K562 (cell line): ENCODE measurements at places on chromosomes 16 and 17. TPM values are rescaled to one million over a fixed set of nuclear protein-coding genes. Genes with fewer than 3 reads are reported as not detected.

Gene HP
- not detected in 2 replicates for polyA plus RNA-seq

Gene TMIGD1
- polyA plus RNA-seq: not detected in 2 replicates

Gene ROGDI
- polyA plus RNA-seq: 36.1 and 37.3 TPM in 2 replicates

Gene CBLN1
- not detected in 2 replicates for polyA plus RNA-seq

Gene TMEM114
- polyA plus RNA-seq: not detected in 2 replicates

Gene SHISA6
- not detected in 2 replicates for polyA plus RNA-seq

Gene MT1E
- polyA plus RNA-seq: 0.81 TPM in 1 of 2 replicates, not detected in the other

Gene PPM1E
- 2.8 and 3.2 TPM in 2 replicates for polyA plus RNA-seq

Gene CLEC19A
- not detected in 2 replicates for polyA plus RNA-seq

Gene PRR14
- polyA plus RNA-seq: 20.5 and 26.7 TPM in 2 replicates

Gene ZACN
- polyA plus RNA-seq: not detected in 2 replicates

Gene NEURL4
- polyA plus RNA-seq: 23.9 and 25.3 TPM in 2 replicates

Gene DLX4
- 0.58 and 1.2 TPM in 2 replicates for polyA plus RNA-seq

Gene TBC1D3E
- polyA plus RNA-seq: 0.20 TPM in 1 of 2 replicates, not detected in the other

Gene CEP131
- polyA plus RNA-seq: 12.4 and 17.1 TPM in 2 replicates

Gene C1QTNF8
- polyA plus RNA-seq: not detected in 2 replicates

Gene RPS6KB1
- 29.2 and 45.8 TPM in 2 replicates for polyA plus RNA-seq

Gene ACADVL
- 376 and 449 TPM in 2 replicates for polyA plus RNA-seq

Gene KRT35
- polyA plus RNA-seq: not detected in 2 replicates

Gene TVP23A
- polyA plus RNA-seq: 0.12 TPM in 1 of 2 replicates, not detected in the other

Gene RND2
- polyA plus RNA-seq: 0.77 and 1.8 TPM in 2 replicates

Gene TSNAXIP1
- polyA plus RNA-seq: 0.24 and 0.35 TPM in 2 replicates

Gene CTRB1
- not detected in 2 replicates for polyA plus RNA-seq

Gene RAB11FIP4
- 7.9 TPM in 2 replicates for polyA plus RNA-seq

Gene LRRC46
- polyA plus RNA-seq: 0.53 and 1.4 TPM in 2 replicates

Gene SNAI3
- 1.5 and 2.1 TPM in 2 replicates for polyA plus RNA-seq

Gene SPAG9
- 34.8 and 42.7 TPM in 2 replicates for polyA plus RNA-seq

Gene C16orf92
- not detected in 2 replicates for polyA plus RNA-seq

Gene ZNF597
- 0.32 and 0.34 TPM in 2 replicates for polyA plus RNA-seq

Gene ARMC5
- polyA plus RNA-seq: 8.4 and 9.5 TPM in 2 replicates

Gene KRTAP4-4
- polyA plus RNA-seq: not detected in 2 replicates

Gene CACNG1
- not detected in 2 replicates for polyA plus RNA-seq

Gene MARVELD3
- polyA plus RNA-seq: 0.03 TPM in 1 of 2 replicates, not detected in the other

Gene SLC5A2
- polyA plus RNA-seq: not detected in 2 replicates

Gene NPIPA7
- 2.5 and 4.3 TPM in 2 replicates for polyA plus RNA-seq

Gene HIGD1B
- not detected in 2 replicates for polyA plus RNA-seq

Gene KRT33B
- not detected in 2 replicates for polyA plus RNA-seq

Gene COPRS
- polyA plus RNA-seq: 59.7 and 68.8 TPM in 2 replicates

Gene DNASE1L2
- polyA plus RNA-seq: 2.5 and 3.1 TPM in 2 replicates

Gene FOXL1
- polyA plus RNA-seq: not detected in 2 replicates

Gene HOXB3
- polyA plus RNA-seq: 33.0 and 41.3 TPM in 2 replicates

Gene TBC1D3K
- 0.09 TPM in 1 of 2 replicates, not detected in the other for polyA plus RNA-seq

Gene NPIPA3
- polyA plus RNA-seq: 6.6 and 8.8 TPM in 2 replicates

Gene TPSG1
- polyA plus RNA-seq: not detected in 2 replicates

Gene ACSM5
- not detected in 2 replicates for polyA plus RNA-seq

Gene CLEC3A
- not detected in 2 replicates for polyA plus RNA-seq

Gene TLCD3B
- 0.24 and 0.43 TPM in 2 replicates for polyA plus RNA-seq

Gene MT4
- polyA plus RNA-seq: not detected in 2 replicates

Gene PYDC1
- polyA plus RNA-seq: not detected in 2 replicates

Gene USP43
- polyA plus RNA-seq: 0.05 TPM in 2 replicates

Gene CTRB2
- not detected in 2 replicates for polyA plus RNA-seq

Gene CMTM1
- 0.30 and 0.51 TPM in 2 replicates for polyA plus RNA-seq
